Ovary (tissue), 10 donors: ENCODE measurements at places on chromosomes 16 and 17. TPM values are rescaled to one million over a fixed set of nuclear protein-coding genes. Genes with fewer than 3 reads are reported as not detected.

The NOTUM gene
- total RNA-seq: not detected

The ZNF19 gene
- 8.3 TPM for total RNA-seq

GRCh38 chr17:57035971-57036481 is 49.0 kb upstream of the AKAP1 start:
- H3K27ac ChIP-seq: no peak overlapping the region
- no peaks in the 10 kb centered on the region for H3K36me3 ChIP-seq
- peaks cover 1% of the 10 kb centered on the region for H3K4me1 ChIP-seq
- H3K4me3 ChIP-seq: no peak overlapping the region
- no peaks in the 10 kb centered on the region for H3K27me3 ChIP-seq

GRCh38 chr17:4545217-4545951 is 9.8 kb downstream of the MYBBP1A start:
- H3K36me3 ChIP-seq: no peaks in the 10 kb centered on the region
- H3K27ac ChIP-seq: no peak overlapping the region
- H3K4me1 ChIP-seq: no peaks in the 10 kb centered on the region
- H3K27me3 ChIP-seq: no peaks in the 10 kb centered on the region

DNA sequence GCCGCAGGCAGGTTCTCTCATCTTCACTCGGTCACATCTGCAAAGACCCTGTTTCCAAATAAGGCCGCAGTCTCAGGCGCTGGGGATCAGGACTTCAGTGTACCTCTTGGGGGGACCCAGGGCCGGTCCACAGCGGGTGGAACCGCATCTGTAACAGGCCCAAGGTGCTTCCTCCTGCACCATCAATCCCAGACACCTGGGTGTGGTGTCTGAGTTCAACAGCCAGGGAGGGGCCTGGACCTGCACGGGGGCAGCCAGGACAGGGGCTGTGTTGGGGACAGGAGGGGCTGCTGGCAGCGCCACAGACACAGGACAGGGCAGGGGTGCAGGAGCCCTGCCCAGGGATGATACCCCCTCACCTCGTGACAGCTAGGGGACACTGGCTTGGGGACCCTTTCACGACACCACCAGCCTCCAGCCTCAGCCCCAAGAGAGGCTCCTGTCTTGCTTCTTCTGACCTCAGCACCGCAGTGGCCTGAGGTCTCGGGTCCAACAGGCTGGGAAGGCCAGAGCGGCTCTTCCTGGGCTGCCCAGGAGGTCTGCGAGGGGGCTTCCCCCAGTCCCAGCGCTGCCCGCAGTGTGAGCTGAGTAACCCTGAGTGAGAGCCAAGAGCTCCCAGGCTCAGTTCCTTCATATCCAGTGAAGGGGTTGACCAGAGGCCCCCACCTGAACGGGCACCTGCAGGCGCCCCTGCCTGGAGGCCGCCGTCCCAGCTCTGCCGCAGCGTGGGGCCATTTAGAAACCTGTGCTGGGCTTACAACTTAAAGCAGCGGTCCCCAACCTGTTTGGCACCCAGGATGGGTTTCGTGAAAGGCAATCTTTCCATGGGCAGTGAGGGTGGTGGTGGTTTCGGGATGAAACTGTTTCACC is 30.7 kb upstream of the BAHCC1 start:
- H3K36me3 ChIP-seq: no peaks in the 10 kb centered on the region
- H3K4me3 ChIP-seq: no peak overlapping the region
- H3K27ac ChIP-seq: no peak overlapping the region
- DNase-seq: no peak
- H3K27me3 ChIP-seq: no peaks in the 10 kb centered on the region

GRCh38 chr17:75558666-75559530 is 28.7 kb upstream of the MYO15B start:
- peaks cover 14% of the 10 kb centered on the region for H3K4me1 ChIP-seq
- H3K27me3 ChIP-seq: no peaks in the 10 kb centered on the region
- H3K36me3 ChIP-seq: no peaks in the 10 kb centered on the region
- no peak overlapping the region for H3K27ac ChIP-seq
- no peak overlapping the region for H3K4me3 ChIP-seq
- DNase-seq: no peak

- no peaks in the 10 kb centered on the region for H3K4me1 ChIP-seq
- DNase-seq: no peak
- H3K27ac ChIP-seq: no peak overlapping the region
- no peaks in the 10 kb centered on the region for H3K27me3 ChIP-seq
Observed at GRCh38 chr17:73122953-73123605, 30.6 kb upstream of the SLC39A11 start.

- H3K36me3 ChIP-seq: no peaks in the 10 kb centered on the region
- H3K27ac ChIP-seq: no peak overlapping the region
- no peaks in the 10 kb centered on the region for H3K27me3 ChIP-seq
- no peak for DNase-seq
Observed at GRCh38 chr16:48560692-48561091, 49.3 kb downstream of the N4BP1 start.

DNA sequence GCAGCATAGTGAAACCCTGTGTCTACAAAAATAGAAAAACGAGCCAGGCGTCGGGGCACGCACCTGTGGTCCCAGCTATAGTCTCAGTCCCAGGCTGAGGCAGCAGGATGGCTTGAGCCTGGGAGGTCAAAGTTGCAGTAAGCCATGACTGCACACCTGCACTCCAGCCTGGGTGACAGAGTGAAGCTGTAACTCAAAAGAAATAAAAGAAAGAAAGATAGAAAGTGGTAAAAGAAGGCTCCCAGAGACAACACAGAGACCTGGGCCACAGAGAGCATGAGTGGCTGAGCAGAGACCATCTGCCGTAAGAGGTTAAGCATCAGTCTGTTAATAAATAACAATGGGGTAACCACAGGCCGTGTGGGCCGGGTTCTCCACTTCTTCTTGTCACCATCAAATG is 15.3 kb upstream of the HEXD start:
- no peak for DNase-seq
- H3K27ac ChIP-seq: no peak overlapping the region
- no peaks in the 10 kb centered on the region for H3K4me1 ChIP-seq
- no peak overlapping the region for H3K4me3 ChIP-seq

DNA sequence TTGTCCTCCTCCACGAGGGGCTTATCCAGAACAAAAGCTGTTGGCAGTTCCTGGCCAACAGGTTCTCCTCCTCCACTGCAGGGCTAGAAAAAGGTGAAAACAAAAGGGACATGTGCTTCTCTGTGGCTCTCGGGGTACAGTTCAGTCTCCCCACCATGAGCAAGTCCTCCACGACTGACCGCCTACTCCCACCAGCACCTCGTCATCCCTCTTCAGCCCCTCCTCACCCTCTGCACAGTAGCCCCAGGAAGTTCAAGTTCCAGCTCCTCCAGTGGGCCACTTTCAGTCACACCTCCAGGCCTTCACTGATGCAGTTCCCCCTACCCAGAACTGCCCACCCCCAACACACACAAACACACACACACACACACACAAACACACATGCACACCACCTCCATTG is 19.4 kb downstream of the KRT9 start:
- H3K4me3 ChIP-seq: no peak overlapping the region
- peaks cover 14% of the 10 kb centered on the region for H3K4me1 ChIP-seq
- no peaks in the 10 kb centered on the region for H3K27me3 ChIP-seq
- no peaks in the 10 kb centered on the region for H3K36me3 ChIP-seq

- no peak overlapping the region for H3K27ac ChIP-seq
- DNase-seq: no peak
- no peak overlapping the region for H3K4me3 ChIP-seq
- H3K27me3 ChIP-seq: no peaks in the 10 kb centered on the region
- H3K36me3 ChIP-seq: no peaks in the 10 kb centered on the region
Observed at GRCh38 chr17:76050538-76051467, 21.5 kb downstream of the SRP68 start.

DNA sequence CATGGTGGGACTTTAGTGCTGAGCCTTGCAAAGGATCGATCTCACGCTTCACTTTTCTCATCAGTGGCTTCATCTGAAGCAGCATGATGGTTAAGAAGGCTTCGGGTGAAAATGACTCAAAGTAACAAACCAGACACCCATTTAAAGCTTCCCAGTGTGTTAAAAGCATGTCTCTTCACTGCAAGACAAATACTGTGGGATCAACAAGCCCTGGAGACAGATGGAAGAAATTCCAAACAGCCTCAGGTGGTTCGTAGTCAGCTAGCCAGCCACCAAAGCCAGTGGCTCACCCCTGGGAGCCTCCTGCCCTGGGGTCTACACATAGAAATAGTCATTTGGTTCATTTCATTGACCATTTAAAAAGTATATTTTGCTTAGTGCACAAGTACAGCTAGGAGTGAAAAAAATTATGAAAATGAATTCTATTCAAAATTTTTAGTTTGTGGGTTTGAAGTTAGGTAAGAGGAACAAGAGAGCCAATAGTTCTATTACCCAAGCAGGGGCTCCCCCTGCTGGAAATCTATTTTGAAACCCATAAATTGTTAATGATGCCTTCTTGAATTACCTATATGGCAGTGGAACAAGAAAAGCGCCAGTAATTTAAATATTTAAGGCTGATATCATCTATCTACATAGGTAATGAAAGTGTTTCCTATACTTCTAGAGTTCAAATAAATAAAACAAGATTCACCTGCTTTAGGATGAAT is 51.6 kb downstream of the PMP22 start:
- H3K4me3 ChIP-seq: no peak overlapping the region
- DNase-seq: no peak
- H3K4me1 ChIP-seq: no peaks in the 10 kb centered on the region
- no peaks in the 10 kb centered on the region for H3K27me3 ChIP-seq
- no peaks in the 10 kb centered on the region for H3K36me3 ChIP-seq
- H3K27ac ChIP-seq: no peak overlapping the region

The KLHDC4 gene
- total RNA-seq: 24.1 TPM

DNA sequence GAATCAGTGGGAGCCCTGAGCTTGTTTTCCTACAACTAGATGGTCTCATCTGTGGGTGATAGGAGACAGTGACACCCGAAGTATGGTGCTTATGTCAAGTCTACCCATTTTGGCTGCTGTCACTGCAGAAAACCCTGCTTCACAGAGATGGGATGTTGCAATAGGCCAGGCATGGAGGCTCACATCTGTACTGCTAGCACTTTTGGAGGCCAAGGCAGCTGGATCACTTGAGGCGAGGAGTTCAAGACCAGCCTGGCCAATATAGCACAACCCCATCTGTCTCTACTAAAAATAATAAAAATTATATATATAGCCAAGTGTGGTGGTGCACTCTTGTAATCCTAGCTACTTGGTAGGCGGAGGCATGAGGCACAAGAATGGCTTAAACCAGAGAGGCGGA is 2.3 kb upstream of the HERPUD1 start:
- H3K36me3 ChIP-seq: no peaks in the 10 kb centered on the region
- H3K27ac ChIP-seq: no peak overlapping the region
- no peak for DNase-seq
- no peaks in the 10 kb centered on the region for H3K27me3 ChIP-seq
- peaks cover 4% of the 10 kb centered on the region for H3K4me1 ChIP-seq
- H3K4me3 ChIP-seq: no peak overlapping the region

DNA sequence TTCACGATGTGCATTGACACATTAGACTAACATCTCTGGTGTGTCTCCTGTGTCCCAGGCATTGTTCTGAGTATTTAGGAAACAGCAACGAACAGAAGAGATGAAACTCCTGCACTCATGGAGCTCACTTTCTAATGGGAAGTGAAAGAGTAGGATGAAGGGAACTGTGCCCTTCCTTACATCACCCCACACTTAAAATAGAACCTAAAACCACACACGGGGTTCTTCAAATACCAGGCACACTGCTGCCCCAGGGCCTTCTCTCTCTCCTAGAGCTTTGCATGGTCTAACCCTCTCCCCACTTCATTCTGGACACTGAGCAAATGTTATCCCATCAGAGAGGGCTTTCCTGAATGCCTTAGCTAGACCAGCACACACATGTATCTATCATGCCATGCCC is 33.7 kb downstream of the TRIM25 start:
- no peaks in the 10 kb centered on the region for H3K4me1 ChIP-seq
- no peak overlapping the region for H3K27ac ChIP-seq
- no peaks in the 10 kb centered on the region for H3K27me3 ChIP-seq
- no peaks in the 10 kb centered on the region for H3K36me3 ChIP-seq
- H3K4me3 ChIP-seq: no peak overlapping the region
